ENCODE measurements at places on chromosomes 7 and 10.

DNA sequence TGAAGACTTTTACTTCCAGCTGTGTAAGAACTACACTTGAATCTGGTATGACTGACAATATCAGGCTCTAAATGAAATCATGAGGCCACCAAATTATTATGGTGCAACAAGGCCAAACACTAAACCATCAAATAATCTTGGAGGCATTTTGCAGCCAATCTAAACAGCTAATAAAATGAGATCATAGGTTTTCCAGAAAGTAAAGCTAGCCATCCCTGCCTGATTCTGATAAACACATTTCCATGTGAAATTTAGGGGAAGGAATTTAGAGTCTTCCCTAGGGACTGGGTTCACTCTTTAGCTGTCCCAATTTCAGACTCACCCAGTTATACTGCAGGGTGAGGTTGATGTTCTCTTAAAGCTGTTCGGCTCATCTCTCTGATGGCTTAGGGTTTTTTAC lies 190.3 kb upstream of the TMEM196 start:
- no peak for DNase-seq

GRCh38 chr10:58557714-58558113 lies 45.0 kb downstream of the BICC1 start:
- DNase-seq, result no peak

DNA sequence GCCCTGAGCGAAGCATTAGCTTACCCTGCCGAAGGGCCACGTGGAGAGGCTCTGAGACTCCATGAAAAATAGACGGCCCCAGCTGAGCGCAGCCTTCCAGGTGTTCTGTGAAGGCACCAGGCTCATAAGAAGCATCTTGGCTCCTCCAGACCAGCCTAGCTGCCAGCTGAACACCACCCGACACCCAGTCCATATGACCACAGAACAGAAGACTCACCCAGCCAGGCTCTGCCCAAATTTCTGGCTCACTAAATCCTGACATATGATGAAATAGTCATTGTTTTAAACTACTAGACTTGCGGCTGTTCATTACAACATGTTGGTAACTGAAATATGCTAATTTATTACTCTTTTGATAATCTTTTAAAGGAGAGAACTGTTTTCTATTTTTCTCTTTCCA lies 99.5 kb upstream of the ABI1 start:
- DNase-seq, result no peak

- DNase-seq, result no peak
These were observed 104.6 kb upstream of the GDF10 start for GRCh38 chr10:47195274-47195885.

GRCh38 chr10:3897156-3897555 lies 112.1 kb upstream of the KLF6 start:
- DNase-seq, result no peak

All from activated CD4-positive, alpha-beta T cell treated with anti-CD3 and anti-CD28 coated beads, Interleukin-2, Interleukin-4, amounts not matched to agents 100 ng/mL and 50 ng/mL, durations not matched to agents 16 hours and 8 hours (primary cell).